Posterior vena cava (tissue), 2 donors: ENCODE measurements at places on chromosomes 4 and X. TPM values are rescaled to one million over a fixed set of nuclear protein-coding genes. Genes with fewer than 3 reads are reported as not detected.

GRCh38 chrX:15245896-15246295 lies 24.0 kb downstream of the ASB9 start:
- DNase-seq = no peak

- no peak for DNase-seq
Measured at GRCh38 chr4:128955751-128956150, 137.6 kb downstream of the SCLT1 start.

DNA sequence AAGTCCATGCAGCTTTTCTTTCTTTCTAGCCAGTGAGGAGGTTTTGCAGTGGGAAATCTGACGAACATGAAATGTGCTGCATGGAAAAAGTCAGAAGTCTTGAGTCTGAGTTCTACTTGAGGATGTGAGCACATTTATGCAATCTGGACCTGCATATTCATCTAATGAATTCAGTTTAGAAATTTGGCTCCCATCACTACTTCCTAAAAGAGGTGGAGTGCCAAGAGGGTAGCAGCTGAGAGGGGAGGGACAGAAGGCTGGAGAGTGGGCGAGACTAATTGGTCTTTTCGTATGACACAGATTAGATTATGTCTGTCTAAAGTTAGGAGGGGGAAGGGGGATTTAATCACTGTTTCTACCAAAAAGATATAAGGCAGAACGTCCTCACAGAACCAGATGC lies 535.9 kb downstream of the IQCM start:
- DNase-seq = no peak

- DNase-seq = no peak
Measured at GRCh38 chrX:152901816-152902501, 4.1 kb downstream of the ZNF185 start.

DNA sequence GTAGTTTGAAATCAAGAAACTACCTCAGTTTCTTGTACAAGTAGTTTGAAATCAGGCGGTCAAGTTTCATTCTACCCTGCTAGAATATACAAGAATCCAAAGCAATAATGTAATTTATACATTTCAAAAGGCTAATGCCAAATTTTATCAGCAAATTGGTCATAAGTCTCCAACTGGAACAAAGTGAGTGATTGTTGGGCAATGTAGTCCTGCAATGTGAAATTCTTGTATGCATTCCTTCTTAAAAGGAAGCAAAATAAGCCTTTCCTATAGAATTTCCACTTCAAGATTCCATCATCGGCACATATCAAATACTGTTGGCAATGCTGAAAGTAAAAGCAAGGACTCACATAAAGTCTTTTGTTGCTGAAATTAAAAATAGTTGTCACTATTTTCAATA lies 334.9 kb downstream of the IL1RAPL1 start:
- DNase-seq = no peak

DNA sequence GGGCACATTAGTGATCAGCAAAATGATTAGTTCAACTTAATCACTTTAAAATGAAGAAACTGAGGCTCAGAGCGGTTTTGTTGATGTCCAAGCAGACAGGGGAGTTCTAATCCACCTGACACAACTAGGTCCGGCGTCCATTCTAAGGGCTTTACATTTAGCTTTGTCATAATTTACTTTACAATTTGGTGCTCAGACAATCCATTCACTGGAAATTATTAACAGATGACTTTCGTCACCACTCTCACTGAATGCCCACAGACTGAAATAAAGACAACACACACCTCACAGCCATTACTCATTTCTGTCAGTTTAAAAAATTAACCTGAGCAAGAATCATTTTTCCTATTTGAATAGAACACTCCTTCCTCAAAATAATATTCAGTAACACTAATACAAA lies 10.8 kb downstream of the NR3C2 start:
- DNase-seq = no peak

Gene MYOZ2
- total RNA-seq = 3.9 TPM

Gene SSX3
- total RNA-seq = not detected

Gene NALF2
- total RNA-seq = 0.48 TPM

Gene ANK2
- 161 TPM for total RNA-seq
